Breast epithelium (tissue), 4 donors: ENCODE measurements at places on chromosomes 6 and 20. TPM values are rescaled to one million over a fixed set of nuclear protein-coding genes. Genes with fewer than 3 reads are reported as not detected.
A peak's percentile ranks its signal among the peaks of the same experiment; 100 is the strongest.

The RAET1G gene
- not detected for total RNA-seq

The CNKSR3 gene
- 2.1 TPM for total RNA-seq

The GOPC gene
- total RNA-seq: 25.6 TPM

The ETV7 gene
- 0.80 TPM for total RNA-seq

The NFATC2 gene
- total RNA-seq: 10.2 TPM

The POPDC3 gene
- total RNA-seq: 0.98 TPM

The PPARD gene
- 11.1 TPM for total RNA-seq

The ADAM33 gene
- total RNA-seq: 39.5 TPM

The SCUBE3 gene
- total RNA-seq: 0.33 TPM

The PPIL6 gene
- 2.6 TPM for total RNA-seq

The PLAGL2 gene
- total RNA-seq: 4.3 TPM

The BIRC7 gene
- total RNA-seq: not detected

The GUCA1A gene
- not detected for total RNA-seq

The OR2J3 gene
- total RNA-seq: not detected

GRCh38 chr20:21302664-21303060 is 469 bp upstream of the XRN2 start:
- no peak for DNase-seq

GRCh38 chr6:168299541-168300511 is 19.8 kb downstream of the DACT2 start:
- no peak for DNase-seq

DNA sequence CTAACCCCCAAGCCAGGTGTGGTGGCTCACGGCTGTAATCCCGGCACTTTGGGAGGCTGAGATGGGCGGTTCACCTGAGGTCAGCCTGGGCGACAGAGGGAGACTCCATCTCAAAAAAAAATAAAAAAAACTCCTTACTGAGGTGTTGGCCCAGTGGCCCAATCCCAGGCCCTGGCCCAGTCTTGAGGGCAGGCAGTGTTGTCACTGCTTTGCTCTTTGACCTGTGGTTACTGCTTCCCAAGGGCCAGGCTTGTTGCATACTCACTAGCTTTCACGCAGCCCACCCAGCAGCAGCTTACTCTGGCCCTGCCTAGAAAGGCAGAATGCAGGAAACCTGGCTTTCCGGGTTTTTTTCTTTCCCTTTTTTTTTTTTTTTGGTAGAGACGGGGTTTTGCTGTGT is 13.2 kb downstream of the CNPY3 start:
- DNase-seq: no peak

DNA sequence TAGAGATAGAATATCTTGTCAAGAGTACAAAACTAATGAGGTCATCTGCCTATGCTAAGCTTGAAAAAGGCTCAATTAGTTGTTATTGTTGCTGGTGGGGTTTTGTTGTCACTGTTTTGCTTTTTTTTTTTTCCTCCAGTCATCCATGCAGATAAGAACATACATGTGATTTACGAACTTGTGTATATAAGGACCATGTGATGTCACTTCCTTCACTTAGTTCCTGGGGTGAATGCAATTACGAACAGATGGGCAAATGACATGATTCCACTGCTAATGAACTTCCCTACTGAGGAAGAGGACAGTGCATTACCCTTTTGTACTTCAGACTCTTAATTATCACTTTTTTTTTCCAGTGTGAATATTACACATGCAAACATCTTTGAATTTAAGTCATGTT is 1175.3 kb upstream of the GJE1 start:
- DNase-seq: no peak

- no peak for DNase-seq
These were observed 29.0 kb upstream of the TMEM244 start for GRCh38 chr6:129890164-129890563.

- no peak for DNase-seq
These were observed 43.3 kb downstream of the TGM2 start for GRCh38 chr20:38121741-38122140.

GRCh38 chr6:36963451-36964290 is 9.1 kb downstream of the PI16 start:
- DNase-seq: no peak

DNA sequence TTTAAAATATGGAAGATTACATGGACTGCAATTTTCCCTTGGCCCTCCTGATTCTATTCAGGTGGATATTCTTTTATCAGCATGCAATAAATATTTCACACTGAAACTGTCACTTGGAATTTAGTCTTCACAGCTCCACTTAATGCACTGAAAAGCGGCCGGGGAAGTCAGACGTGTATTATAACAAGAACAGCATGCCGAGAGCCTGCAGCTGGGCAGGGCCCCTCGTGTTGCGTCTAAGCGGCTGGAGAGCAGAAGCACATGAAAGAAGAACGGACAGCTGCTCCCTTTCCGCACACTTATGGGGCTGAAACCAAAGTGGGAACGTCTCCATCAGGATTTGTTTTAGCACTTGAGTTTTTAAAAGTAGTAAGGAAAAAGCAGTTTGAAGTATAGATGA is 57.2 kb downstream of the LYRM4 start:
- no peak for DNase-seq

DNA sequence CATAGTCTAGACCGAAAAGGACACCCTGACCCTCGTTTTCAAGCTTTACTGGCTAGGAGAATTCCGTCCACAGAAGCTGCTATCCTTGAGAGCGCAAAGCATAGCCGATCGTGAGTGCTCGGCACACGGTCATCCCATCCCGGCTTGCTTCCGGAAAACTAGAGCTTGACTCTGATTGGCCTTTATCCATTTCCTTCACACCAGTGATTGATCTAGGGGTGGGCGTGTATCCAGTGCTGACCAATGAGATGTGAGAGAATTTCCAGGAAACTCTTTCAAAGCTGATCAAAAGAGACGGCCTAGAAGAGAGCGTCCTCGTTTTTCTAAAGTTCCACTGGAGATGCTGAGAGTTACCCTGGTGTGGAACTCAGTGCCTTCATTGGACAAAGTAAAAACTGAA is 41.0 kb upstream of the NFATC2 start:
- DNase-seq: no peak

- DNase-seq: no peak
These were observed 572.5 kb downstream of the PKHD1 start for GRCh38 chr6:51514748-51515402.

GRCh38 chr6:28810659-28811053 is 113.1 kb downstream of the TRIM27 start:
- no peak for DNase-seq

GRCh38 chr20:18662279-18663040 is 74.6 kb downstream of the DTD1 start:
- DNase-seq: no peak

DNA sequence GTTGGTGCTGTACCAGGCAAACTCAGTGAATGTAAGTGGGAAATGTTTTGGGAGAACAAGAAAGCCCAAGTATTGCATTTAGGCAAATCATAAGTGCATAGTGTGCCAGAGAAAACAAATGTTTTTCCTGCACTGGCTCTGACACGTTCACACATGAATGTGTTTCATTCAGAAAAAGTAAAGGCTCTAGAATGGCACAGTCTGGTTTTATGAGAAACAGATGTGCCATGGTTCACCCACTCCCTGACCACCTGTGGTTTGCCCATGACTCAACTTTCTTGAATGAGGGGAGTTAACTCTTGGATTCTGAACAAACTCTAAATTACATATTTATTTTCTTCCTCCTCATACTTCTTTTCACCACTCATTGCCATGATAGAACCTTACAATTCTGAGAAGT is 126.9 kb downstream of the KCNQ5 start:
- DNase-seq: no peak

- no peak for DNase-seq
These were observed 4.6 kb downstream of the EGFL8 start for GRCh38 chr6:32168807-32169591.

DNA sequence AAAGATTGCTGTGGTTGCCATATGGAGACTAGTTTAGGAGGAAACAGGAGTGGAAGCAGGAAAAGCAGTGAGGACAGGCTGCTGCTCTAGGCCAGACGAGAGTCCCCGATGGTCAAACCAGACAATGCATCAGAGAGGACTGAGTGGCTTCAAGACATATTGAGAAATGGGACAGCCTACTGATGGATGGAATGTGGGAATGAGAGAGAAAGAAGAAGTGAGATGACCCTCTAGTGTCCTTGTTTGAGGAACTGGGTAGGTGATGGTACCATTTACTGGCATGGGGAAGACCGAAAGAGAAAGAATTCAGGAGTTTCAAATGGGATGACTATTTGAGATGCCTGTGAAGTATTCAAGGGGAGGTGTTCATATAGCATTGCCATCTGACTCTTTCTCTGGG is 111.8 kb upstream of the LAMP5 start:
- DNase-seq: no peak

DNA sequence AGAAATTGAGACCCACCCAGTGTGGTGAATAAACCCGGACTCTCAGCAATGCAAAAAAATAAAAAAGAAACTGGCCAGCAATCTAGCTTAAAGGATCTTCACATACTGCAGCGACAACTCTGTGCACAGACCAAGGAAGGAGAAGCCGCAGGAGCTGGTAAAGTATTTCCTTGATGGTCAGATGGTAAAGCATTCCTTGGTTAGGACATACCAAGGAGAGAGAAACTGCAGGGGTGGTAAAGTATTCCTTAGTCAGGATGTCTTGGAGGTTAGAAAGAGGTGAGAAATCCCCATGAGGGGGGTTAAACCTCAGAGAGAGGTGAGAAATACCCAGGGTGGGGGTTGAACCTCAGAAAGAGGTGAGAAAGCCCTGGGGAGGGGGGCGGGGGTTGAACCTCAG is 86.8 kb downstream of the PLG start:
- no peak for DNase-seq

DNA sequence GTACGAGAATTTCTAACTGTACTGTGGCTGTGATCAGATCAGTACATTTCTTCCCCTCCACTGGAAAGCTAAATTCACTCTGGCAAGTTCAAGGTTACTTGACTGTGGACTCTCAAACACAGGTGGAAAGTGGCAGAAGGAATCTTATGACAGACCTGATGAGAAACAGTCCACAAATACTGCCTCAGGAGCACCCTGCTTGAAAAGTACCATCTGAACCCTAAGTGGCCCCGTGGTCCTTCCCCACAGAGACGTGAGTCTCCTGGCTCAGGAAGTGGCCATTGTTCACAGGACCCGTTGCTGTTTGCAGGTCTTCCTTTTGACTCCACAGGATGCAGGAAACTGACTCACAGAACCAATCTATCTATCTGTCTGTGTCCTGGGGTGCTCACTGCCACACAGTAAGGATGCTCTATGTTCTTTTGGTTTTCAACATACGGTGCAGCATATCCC is 47.5 kb upstream of the NHSL1 start:
- DNase-seq: no peak

GRCh38 chr6:26347699-26348098 is 17.3 kb upstream of the BTN3A2 start:
- DNase-seq: no peak

DNA sequence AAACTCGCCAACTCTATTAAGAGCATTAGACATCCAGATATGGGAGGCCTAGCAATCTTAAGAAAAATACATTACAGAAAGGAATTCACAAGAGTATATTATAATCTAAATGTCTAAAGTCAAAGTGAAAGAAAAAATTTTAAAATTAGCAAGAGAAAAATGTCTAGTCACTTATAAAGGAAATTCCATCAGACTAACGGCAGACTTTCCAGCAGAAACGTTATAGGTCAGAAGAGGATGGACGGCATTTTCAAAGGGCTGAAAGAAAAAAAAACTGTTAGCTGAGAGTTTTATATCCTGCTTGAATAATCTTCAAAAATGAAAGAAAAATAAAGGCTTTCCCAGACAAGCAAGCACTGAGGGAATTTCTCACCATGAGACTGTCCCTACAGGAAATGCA is 269.0 kb downstream of the HDGFL1 start:
- DNase-seq: no peak

GRCh38 chr6:35727231-35727934 is 9.4 kb upstream of the ARMC12 start:
- DNase-seq: peak; percentile 89

DNA sequence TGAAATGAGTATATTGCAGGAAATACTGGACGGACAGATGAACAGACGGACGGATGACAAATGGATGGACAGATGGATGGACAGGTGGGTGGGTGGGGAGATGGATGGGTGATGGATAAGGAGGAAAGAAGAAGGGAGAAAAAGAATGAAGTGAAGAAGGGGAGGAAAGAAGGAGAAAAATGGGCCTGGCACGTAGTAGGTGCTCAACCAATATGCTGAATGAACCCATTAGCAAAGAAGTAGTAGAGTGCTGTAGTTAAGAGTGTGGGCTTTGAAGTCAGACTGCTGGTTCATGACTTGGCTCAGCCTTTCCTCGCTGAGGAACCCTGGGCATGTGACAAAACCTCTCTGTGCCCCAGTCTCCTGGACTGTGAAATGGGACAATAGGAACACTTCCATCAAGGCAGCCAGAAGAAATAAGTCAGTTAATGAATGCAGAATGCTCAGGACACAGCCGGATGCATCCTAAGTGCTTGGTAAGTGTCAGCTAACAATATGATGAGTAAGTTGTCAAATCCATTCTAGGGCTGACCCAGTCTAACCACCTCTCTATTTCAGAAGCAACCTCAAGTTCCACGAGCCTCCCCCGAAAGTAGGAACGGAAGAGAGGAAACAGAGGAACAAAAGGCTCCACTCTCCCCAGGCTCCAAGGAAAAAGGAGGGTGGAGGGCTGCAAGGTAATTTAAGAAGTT is 37.9 kb downstream of the PREX1 start:
- DNase-seq: no peak

GRCh38 chr20:35600993-35601973 is 14.3 kb upstream of the SPAG4 start:
- DNase-seq: peak; percentile 68

DNA sequence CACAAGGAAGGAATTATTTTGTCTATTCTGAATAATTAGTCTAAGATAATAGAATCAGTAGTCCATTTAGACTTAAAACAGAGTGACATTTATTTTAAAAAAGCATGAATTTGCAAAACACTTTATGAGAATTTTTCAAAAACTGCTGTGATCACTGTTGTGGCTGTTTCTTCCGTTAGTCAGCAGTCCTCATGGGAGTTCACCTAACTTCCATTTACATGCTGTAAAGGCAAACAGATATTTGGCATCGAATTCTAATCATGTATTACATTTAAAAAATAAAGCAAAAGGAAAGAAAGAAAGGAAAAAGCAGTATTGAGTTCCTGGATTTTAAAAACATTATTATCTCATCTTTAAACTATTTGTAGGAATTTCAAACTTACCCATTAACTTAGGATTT is 111.8 kb downstream of the MTHFD1L start:
- DNase-seq: no peak
